NCI-H1930 (cell line): ENCODE measurements at places on chromosomes 2 and 18.

DNA sequence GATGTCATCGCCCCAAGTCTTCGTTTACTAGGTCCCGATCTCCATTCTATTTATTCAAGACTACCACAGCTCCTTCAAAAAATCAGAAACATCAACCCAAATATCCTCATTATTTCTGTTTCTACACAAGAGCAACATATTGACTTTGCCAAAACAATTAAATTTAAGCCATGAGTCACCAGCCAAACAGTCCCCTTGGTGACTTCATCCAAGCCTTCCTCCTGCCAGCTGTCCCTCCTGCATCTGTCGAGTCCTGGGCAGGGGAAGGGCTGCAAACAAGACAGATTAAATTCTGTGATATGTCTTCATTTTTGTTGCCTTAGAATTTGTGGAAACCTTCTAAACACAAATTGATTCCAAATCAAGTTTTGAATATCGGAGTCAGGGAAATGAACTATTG is 110.3 kb downstream of the SP3 start:
- no peak for DNase-seq

- DNase-seq: no peak
Measured at GRCh38 chr2:102792568-102793208, 30.9 kb downstream of the TMEM182 start.

GRCh38 chr2:112870841-112871835 is 34.6 kb upstream of the IL1B start:
- DNase-seq: no peak

GRCh38 chr2:14628901-14629300 is 3.6 kb upstream of the LRATD1 start:
- no peak for DNase-seq

GRCh38 chr2:136119717-136120675 is 2.0 kb upstream of the CXCR4 start:
- no peak for DNase-seq

- no peak for DNase-seq
Measured at GRCh38 chr2:95799892-95800291, 191.7 kb downstream of the ANKRD36C start.

GRCh38 chr18:80154293-80154692 is 45.2 kb downstream of the ADNP2 start:
- DNase-seq: no peak

DNA sequence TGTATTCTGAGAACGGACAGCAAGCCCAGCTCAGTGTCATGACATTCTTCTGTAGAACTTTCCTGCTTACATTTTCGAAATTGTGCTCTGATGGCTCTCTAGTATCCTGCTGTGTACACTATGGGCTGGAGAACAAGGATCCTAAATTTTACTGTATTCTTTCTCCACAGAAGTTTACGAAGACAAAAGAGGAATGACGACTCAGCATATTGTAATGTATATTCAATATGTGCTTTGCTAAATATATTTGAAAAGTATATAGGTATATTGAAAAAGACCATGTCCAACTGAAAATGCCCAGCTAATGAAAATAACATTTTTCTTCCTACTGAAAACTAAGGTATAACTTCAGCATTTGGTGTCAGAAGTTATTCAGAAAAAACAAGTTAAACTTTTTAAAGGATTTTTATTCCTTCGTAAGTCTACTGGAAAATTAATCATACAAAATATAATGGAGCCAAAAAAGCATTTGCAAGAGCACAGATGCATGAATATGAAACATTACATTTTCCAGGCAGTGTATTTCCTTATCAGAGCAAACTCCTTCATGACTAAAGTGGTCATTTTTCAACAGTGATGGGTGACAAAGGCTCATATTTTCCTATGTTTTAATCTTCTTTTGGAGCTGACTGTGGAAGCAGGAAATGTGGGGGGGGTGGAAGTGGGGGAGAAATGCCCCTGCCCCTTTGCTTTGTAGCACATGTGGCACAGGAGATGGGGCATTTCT is 143.8 kb upstream of the THUMPD2 start:
- no peak for DNase-seq

DNA sequence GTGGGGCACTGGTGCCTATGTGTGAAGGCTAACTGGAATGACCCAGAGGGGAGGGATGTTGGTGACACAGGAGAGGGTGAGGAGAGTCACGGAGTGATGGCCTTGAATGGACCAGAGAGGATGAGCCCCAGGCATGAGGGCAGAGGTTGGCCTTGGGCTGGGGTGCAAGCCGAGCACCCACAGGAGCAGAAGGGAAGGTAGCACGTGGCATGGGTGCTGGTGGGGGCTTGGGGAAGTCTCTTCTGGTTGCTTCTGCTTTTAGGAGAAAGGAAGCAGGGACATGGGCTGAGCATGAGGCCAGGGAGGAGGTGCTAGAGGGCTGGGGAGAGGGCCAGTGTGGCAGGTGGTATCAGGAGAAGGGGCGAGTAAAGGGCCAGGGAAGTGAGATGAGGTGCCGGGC is 183.8 kb downstream of the DYSF start:
- DNase-seq: no peak

- no peak for DNase-seq
Measured at GRCh38 chr2:86789687-86790133, 1.0 kb downstream of the CD8A start.
